ENCODE measurements at places on chromosomes 3 and 15.

GRCh38 chr15:34628577-34629152 is 45.2 kb upstream of the GOLGA8B start:
- DNase-seq = no peak

GRCh38 chr3:46221938-46222337 is 13.8 kb upstream of the CCR1 start:
- no peak for DNase-seq

DNA sequence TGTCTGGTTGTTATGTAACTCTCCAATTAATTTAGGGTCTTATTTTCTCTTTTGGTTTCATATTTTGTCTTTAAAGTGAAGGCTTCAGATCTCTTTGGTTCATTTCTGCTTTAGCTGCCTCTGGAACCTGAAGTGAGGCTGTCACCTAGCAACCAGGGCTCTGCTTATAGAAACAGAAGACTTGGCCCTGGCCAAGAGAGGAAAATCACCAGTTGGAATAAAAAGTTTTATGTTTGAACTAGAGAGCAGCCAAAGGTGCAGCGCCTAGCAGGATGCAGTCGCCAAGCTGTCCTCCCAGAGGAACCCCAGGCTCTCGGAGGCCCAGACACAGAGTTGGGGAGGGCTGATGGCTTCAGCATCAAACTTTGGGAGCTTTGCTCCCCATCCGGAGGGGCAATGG is 41.1 kb downstream of the LYZL4 start:
- DNase-seq = no peak

DNA sequence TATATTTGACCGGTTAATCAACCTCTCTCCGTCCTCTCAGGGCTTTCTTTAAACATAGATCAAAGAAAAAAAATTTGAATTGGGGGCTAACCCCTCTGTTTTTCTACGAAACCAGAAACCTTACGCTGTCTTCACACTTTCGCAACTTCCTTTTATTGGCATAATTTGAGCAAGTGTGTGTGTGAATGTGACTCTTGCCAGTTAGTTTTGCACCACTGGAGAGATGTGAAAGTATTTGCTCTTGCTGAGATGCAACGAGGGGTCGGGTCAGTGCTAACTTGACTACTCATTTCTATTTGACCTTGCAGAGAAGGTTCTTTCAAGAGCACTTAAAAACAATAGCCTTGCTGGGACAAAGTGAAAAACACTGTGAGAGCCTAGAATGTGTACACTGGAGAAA is 81.2 kb downstream of the FAM43A start:
- no peak for DNase-seq

GRCh38 chr15:66535056-66535455 is 29.9 kb downstream of the ZWILCH start:
- no peak for DNase-seq

- DNase-seq = no peak
Observed at GRCh38 chr3:21654662-21655061, 96.3 kb downstream of the ZNF385D start.

- no peak for DNase-seq
Observed at GRCh38 chr15:98904544-98904943, 103.0 kb downstream of the PGPEP1L start.

- no peak for DNase-seq
Observed at GRCh38 chr15:43208052-43209002, 12.5 kb downstream of the EPB42 start.

DNA sequence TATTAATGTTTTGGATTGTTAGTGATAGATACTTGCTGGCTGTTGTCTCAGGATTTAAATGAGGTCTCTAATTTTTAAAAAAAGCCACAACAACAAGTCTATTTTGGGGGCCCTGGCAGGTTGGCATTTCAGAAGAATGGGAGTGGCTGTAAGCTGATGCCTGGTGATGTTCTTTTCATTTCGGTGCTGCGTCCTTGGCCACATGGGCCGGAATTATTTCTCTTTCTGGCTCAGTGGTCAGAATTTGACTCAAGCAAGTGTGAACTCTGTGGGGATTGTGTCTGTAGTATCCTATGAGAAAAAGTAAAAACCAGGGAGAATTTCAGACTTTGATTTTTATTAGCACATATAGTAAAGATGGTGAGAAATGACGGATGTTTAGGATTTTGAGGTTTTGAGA is 203.0 kb downstream of the AKAP13 start:
- no peak for DNase-seq

GRCh38 chr3:124297062-124297980 is 305.4 kb upstream of the ROPN1 start:
- no peak for DNase-seq

DNA sequence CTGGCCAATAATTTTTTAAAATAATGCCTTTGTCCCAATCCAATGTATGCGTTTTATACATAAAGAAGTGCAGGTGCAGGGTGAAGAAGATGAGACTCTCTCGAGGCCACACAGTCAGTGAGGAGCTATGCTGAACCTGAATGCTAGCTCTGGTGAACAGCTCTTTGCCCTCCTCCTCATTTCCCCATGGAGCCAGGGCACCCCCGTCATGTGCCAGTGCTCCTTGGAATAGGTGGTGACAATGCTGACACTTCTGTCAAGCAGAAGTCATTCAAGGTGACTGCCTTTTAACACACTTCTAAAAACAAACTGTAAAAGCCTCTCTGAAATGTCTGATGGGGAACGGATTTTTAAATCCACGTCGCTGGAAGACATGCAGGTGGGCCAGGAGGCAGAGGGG is 162.4 kb upstream of the WNT5A start:
- no peak for DNase-seq

DNA sequence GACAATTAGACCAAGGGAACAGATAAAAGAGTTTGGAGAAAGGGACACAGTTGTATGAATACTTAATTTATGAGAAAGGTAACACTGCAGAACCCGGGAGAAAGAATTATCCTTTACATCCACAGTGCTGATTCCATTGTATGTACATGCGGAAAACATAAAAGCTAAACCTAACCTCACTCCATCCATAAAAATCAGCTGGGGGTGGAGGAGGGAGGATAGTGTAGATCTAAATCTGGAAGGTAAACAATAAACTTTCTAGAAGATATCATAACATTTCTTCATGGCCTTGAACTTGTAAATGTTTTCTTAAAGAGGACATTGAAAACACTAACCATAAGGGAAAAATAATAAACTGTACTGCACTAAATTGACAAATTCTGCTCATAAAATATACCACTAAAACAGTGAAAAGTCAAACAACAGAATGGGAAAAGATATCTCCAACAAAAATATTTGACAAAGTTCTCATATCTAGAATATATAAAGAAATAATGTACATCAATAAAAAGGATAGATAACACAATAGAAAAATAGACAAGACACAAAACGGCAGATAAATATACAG is 220.5 kb downstream of the DPH6 start:
- no peak for DNase-seq

- DNase-seq = no peak
Observed at GRCh38 chr3:54986294-54986693, 58.4 kb upstream of the LRTM1 start.

- DNase-seq = no peak
Observed at GRCh38 chr15:68303134-68303533, 25.6 kb downstream of the FEM1B start.

DNA sequence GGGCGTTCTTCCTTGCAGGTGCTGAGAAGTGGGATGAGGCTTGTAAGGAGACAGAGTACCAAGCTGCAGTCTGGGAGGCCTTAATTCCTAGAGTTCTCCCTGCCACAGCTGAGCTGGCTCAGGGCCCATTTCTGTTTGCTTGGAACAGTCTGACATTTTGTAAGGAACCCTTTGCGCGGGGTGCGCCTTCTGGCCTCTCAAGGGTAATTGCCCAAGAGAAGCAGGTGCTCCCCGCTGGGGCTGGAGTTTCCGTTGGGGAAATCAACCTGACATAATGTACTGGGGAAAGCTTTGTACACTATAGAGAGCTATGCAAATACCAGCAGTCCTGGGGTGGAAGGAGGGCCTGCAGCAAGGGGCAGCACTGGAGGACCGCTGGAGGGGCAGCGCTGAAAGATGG is 83.6 kb downstream of the HMG20A start:
- no peak for DNase-seq

DNA sequence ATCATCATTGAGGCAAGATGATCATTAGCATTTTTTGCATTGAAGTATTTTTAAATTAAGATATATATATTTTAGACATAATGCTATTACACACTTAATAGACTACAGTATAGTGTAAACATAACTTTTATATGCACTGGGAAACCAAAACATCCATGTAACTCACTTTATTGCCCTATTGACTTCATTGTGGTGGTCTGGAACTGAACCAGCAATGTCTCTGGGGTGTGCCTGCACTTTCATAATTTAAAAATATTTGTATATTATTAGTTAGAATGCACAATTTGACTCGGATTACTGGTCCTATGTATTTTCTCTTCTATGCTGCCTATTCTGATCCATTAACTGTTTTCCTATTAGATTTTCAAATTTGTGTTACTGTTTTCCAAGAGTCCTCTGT is 109.1 kb upstream of the SPATA12 start:
- no peak for DNase-seq

GRCh38 chr3:104291437-104291851 is 1075.3 kb upstream of the ALCAM start:
- no peak for DNase-seq

DNA sequence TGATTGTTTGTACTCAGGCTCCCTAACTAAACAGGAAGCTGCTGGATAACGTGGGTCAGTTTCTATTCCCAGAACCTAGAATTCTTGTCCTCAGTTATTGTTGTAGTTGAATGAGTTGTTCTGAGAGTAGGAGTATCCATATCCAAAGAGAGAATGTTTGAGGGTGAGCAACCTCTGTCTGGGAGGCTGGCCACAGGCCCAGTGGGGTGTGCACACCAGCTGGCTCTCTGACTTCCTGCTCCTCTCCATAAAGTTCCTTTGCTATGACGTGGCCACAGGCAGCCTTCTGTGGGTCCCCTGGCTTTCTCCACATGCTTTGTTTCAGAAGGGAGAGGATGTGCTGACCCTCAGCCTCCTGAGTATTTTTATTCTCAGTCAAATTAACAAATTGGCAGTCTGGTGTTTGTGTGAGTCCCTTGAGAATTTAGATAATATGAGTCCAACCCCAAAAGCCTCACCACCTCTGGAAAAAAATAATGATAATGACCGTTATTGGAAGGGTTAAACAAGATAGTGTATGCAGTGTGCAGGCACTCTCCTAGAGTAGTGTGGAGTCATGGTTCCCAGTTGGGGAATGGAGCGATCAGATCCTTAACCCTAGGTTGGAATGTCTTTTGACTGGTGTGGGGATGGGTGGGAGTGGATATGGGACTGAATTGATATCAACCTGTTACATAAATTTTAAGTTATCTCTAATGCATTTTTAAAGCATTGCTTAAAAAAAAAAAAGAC is 47.6 kb upstream of the MED12L start:
- no peak for DNase-seq

DNA sequence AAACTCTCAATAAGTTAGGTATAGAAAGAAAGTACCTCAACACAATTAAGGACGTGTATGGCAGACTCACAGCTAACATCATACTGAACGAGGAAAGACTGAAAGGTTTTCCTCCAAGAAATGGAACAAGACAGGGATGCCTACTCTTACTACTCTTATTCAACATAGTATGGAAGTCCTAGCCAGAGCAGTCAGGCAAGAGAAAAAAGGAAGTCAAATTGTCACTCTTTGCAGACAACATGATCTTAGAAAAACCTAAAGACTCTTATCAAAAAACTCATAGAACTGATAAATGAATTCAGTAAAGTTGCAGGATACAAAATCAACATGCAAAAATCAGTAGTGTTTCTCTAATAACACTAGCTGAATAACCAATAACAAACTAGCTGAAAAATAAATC is 96.0 kb downstream of the C3orf70 start:
- DNase-seq = no peak

- no peak for DNase-seq
Observed at GRCh38 chr3:24226397-24226796, 268.3 kb downstream of the THRB start.

GRCh38 chr15:89334510-89335297 is at the start of gene POLG:
Gene POLG (minus strand): TSS chr15:89334824. CDS start chr15:89333754, 1,070 bp downstream.
- DNase-seq = peak; percentile 100

- no peak for DNase-seq
Observed at GRCh38 chr15:51494411-51495314, 127.9 kb downstream of the DMXL2 start.

- no peak for DNase-seq
Observed at GRCh38 chr15:42171122-42171521, 14.7 kb upstream of the PLA2G4F start.

DNA sequence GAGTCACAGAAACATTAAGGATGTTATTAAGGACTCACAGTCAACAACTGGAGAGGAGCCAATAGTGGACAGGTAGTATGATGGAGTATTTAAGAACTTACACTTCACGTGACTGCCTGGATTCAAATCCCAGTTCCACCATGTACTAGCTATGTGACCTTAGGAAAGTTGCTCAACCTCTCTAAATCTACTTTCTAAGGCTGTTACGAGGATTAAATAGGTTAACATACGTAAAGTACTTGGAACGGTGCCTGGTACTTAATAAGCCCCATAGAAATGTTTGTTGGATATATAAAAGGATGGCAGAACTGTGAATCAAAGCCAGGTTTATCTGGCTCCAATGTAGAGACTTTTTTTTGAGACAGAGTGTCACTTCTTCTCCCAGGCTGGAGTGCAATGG is 24.4 kb downstream of the THRB start:
- DNase-seq = no peak
